ENCODE measurements at places on chromosomes 4 and X. TPM values are rescaled to one million over a fixed set of nuclear protein-coding genes. Genes with fewer than 3 reads are reported as not detected.

Gene SPRY1
- 17.2 TPM for total RNA-seq

Gene NXF2B
- total RNA-seq = not detected

Gene APLN
- not detected for total RNA-seq

Gene IQCM
- total RNA-seq = not detected

Gene LRP2BP
- 2.1 TPM for total RNA-seq
